HT-29 (cell line): ENCODE measurements at places on chromosomes 3 and 15. TPM values are rescaled to one million over a fixed set of nuclear protein-coding genes. Genes with fewer than 3 reads are reported as not detected.

DNA sequence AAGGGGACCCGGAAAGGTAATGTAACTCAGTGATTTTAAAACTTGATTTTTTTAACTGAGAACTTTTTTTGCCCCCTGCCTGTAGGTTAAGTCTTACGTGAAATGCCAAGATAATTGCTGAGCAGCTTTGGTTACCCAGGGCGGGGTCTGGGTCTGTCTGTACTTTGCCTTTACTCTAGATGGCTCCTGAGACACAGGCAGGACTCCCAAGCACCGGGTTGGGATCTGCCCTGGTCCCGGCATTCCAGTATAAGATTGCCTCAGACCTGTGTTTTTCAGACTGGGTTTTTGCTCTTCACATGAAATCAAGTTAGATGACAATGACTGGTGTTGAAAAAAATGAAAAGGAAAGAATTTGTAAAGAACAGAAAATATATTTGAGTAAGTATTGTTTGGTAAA is 40.3 kb downstream of the WDR76 start:
- no peak for DNase-seq

DNA sequence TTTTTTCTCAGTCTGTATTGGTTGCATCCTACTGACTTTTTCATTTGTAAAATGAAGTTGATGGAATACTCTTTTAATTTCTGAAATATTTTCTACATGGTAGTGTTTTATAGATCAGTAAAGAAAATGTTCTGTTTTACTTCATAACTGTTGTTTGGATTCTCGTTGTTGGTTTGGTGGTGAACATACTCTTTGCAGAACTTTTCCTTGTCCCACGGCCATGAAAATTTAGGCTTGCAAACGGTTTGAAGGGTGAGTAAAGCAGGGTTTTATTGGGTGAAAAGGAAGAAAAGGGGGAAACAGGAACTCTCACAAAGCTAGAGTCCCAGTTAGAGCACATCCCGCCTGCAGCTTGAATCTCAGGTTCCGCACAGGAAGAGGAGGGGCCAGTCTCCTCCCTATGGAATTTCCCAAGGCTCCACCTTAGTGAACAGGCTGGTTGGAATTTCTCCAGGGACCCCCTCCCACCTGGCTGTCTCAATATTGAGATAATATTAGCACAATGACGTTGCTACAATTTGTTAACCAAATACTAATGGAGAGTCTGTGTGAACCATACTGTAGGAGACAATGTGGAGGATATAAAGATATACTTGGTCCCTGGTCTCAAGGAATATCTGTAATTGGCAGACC is 5.6 kb downstream of the PDCD6IP start:
- DNase-seq, result no peak

BBX gene
- 23.8 and 27.2 TPM in 2 replicates for total RNA-seq

GRCh38 chr3:127107491-127108375 is 85.2 kb upstream of the PRR23E start:
- DNase-seq, result no peak

GRCh38 chr15:44802336-44802735 is 66.0 kb downstream of the TRIM69 start:
- DNase-seq, result no peak

DNA sequence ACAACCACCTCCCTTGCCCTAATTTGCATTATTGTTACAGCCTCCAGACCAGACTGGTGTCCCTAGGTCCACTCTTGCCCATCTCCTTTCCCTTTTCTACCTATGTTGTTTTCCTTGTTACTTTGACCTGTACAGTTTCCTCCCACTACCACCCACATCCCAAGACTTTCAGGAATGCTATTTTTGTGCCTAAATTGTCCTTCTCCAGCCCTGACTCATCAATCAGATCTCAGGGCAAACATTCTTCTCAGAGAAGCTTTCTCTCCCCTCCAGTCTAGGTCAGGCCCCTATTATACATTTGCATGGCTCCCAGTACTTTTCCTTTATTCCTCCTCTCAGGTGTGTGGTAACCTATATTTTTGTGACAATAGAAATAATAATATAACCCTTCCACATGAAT is 241.5 kb downstream of the IGSF11 start:
- no peak for DNase-seq

IGSF10 gene
- total RNA-seq, result 0.70 and 2.2 TPM in 2 replicates

- no peak for DNase-seq
Measured at GRCh38 chr15:50773389-50773788, 7.9 kb upstream of the SPPL2A start.

GRCh38 chr3:166902374-166902773 is 477.7 kb downstream of the ZBBX start:
- DNase-seq, result peak; percentile 24

DNA sequence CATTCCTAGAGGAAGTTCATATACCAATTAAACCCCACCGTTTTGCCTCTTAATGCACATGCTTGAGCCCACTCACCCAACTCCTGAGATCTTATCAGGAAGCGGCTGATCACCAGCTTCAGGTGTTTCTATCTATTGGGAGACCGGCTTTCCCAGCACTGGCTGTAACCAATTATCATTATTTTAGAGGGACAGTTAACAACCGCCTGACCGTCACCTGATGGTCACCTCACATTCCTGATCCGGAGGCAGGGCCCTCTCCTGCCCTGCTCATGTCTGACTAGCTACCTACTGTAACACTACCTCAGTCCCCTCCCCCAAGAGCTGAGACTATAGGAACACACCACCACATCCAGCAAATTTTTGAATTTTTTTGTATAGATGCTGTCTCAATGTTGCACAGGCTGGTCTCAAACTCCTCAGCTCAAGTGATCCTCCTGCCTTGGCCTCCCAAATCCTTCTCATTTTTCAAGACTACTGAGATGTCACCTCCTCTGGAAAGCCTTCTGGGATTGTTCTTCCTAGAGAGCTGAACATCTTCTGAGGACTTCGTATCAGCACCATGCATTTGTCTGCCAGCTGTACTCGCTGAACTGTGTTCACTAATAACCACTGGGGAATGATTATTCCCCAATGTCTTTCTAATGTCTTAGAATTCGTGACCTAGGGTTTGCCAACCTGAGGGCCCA is 84.8 kb downstream of the LSM3 start:
- DNase-seq, result no peak

FAM131A gene
- 21.4 and 26.6 TPM in 2 replicates for total RNA-seq

LPP gene
- total RNA-seq, result 8.6 and 22.1 TPM in 2 replicates

RBPMS2 gene
- not detected in 2 replicates for total RNA-seq

CCDC39 gene
- total RNA-seq, result not detected in 2 replicates

GRCh38 chr3:82505079-82505756 is 743.8 kb upstream of the GBE1 start:
- DNase-seq, result no peak

DNA sequence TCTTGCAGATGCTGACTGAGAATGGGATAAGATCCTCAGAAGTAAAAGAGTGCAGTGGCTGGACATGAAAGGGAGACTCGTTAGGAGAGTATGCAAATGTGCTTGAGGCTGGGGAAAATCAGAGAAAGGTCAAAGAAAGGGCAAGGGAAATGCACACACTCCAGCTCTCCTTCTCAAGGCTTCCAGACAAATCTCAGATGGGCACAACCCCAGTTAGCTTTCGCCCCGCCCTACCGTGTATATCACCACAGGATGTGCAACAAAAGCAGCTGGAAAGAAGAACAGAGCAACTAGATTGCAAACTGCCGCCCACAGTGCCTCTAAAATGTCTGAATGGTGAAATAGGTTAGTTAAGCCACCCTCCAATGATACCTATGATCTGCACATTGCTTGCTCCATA is 63.9 kb downstream of the CERS3 start:
- no peak for DNase-seq

- DNase-seq, result no peak
Measured at GRCh38 chr3:10317961-10318350, 3.0 kb downstream of the SEC13 start.

GRCh38 chr3:44228900-44229299 is 12.8 kb upstream of the TOPAZ1 start:
- no peak for DNase-seq

DNA sequence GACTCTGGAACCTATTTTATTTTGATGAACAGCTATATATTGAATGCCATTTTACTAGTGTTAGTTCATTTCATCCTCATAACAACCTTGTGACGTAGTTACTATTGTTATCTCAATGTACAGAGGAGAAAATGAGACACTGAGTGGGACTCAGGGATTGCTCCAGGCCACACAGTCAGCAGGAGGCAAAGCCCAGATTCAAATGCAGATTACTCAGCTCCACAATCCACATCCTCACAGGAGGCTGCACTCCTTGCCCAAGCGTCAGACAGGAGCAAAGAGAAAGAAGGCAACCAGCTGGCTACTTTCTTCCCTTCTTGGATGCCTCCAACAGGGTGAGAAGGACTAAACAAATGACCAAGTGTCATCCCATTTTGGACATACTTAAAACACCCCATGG is 92.0 kb upstream of the CCDC54 start:
- no peak for DNase-seq

GPR87 gene
- 1.8 and 2.6 TPM in 2 replicates for total RNA-seq

GRCh38 chr15:56469483-56469882 is 4.5 kb upstream of the MNS1 start:
- DNase-seq, result no peak
